Activated T-cell treated with anti-CD3 and anti-CD28 coated beads, Interleukin-2, amount 50 U/mL, for 72 hours (primary cell): ENCODE measurements at places on chromosomes 12 and 14.
A peak's percentile ranks its signal among the peaks of the same experiment; 100 is the strongest.

DNA sequence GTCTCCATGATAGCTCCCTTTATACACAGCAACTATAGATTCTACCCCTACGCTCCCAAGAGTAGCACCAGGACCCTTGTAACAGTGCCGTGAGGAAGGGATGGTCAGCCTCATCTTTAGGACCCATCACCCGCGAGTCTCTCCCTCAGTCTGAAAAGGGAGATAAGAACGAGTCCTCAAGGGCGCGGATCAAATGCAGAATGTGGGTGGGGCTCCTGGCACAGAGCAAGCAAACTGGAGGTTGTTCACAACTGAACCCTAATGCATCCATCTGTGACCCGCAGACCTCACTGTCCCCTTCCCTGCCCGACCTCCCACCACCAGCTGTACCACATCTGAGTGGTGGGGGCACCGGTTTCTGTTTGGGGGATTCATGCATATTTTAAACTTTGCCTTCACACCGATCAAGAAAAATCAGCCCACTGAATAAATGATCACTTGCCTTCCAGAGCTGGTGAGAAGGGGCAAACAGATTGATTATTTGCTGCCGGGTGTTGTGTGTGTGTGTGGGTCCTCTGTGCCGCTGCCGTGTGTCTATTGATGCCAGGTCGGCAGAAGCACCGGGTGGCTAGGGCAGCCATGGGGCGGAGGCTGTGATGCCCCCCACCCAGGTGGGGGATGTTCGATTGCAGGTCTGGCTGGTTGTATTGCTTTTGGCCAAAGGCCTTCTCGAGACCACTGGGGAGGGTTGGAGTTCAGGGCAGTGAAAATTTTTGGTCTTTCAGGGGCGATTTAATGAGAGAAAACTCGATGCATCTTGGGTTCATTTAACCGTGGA is 35.7 kb upstream of the BEGAIN start:
- DNase-seq: no peak

DNA sequence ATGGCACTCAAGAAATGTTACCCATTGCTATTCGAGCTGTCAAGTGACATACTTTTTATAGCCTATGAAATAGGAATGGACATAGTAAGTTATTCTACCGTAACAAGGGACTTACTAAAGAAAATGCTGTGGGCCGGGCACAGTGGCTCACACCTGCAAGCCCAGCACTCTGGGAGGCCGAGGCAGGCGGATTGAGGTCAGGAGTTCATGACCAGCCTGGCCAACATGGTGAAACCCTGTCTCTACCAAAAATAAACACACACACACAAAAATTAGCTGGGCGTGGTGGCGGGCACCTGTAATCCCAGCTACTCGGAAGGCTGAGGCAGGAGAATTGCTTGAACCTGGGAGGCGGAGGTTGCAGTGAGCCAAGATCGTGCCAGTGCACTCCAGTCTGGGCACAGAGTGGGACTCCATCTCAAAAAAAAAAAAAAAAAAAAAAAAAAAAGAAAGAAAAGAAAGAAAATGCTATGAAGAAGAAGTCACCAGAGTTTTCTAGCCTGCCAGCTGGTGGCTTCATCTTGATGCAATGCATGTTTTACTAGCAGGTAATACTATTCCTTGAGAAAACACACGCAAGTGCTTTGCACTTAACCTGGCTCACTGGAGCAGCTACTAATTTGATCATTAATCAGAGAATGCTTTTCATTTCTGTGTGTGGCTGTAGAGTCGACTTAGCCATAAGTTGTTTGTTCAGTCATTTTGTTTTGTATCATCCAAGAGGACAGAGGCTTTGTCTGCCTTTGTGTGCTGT is 166.7 kb upstream of the MYL2 start:
- DNase-seq: no peak

DNA sequence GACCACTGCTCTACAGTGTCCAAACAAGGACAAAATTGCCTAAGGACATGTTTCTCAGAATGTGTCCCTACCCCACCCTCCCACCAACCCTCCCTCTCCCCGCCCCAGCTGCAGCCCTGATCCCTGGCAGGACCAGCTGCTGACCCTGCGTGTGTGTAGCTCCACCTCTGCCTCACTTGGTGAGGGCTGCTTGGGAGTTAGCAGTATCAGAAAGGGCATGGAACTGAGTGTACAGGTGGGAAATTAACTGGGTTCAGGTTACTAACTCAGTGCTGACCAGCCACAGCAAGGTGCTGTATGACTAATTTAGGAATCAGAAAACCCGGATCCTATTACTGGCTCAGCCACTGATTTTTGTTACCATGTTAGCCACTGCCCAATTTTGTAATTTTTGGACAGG is 11.3 kb upstream of the PLEKHD1 start:
- DNase-seq: no peak

GRCh38 chr12:58443273-58443980 is 476.9 kb downstream of the LRIG3 start:
- DNase-seq: peak; percentile 16

GRCh38 chr14:31487886-31488285 is at the start of gene GPR33:
GPR33 (minus strand) TSS chr14:31488039; CDS start chr14:31483965, 4,074 bp downstream.
- DNase-seq: no peak

DNA sequence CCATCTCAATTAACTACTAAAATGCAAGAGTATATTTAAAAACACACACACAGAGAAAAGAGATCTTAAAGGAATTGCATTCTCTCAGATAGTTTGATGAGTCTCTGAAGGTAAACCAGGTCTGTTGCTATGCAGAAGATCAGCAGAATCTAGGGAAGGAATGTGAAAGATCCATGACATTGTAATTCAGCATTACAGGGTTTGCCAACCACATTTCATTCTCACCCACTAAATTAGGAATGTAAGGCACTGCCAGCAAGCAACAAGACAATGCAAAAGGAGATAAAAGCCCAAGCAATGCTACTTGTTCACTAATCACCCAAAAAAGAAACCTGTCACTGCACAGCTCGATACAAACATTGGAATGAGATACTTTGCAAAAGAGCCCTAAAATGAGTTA is 106.3 kb downstream of the LRIG3 start:
- no peak for DNase-seq

GRCh38 chr12:108717243-108717642 is 14.1 kb downstream of the CORO1C start:
- DNase-seq: no peak

DNA sequence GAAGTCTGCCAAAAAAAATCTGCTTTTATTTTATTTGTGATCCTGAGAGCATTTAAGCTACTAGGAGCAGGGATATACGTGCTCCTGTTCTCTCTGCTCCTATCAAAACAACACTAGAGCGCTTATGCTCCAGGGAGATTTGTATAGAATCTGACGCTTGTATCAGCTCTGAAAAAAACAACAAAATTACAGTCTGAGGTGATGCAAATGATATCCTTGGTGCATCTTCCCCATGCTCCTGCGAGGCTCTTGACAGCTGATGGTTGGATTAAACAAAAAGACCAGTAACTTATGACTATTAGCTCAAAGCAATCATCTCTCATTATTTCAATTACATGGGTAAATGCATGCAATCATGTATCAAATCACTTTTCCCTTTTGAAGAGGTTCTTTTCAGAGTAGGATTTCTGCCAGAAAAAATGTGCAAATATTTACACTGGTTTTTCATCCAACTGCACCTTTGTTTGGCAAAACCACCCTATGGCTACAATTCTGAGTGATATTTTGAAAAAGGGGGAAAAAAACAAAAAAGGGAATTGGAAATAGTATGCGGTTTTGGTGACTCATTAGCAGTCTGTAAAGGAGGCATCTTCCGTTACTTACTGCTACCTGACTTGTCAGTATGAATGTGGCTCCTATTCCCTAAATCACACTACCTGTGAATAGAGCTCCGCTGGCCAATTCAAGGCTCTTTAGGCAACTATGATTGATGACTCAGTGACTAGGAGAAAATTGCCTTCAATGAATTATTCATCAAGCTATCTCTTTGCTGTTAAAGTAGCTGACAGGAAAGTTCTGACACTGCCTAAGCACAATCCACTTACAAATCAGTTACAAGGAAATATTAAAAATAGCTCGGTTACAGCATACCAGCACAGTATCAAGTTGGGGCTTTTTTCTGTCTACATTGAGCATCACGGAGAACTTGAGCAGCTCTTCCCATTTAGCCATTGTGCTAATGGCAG is 450.0 kb downstream of the FOXG1 start:
- no peak for DNase-seq

DNA sequence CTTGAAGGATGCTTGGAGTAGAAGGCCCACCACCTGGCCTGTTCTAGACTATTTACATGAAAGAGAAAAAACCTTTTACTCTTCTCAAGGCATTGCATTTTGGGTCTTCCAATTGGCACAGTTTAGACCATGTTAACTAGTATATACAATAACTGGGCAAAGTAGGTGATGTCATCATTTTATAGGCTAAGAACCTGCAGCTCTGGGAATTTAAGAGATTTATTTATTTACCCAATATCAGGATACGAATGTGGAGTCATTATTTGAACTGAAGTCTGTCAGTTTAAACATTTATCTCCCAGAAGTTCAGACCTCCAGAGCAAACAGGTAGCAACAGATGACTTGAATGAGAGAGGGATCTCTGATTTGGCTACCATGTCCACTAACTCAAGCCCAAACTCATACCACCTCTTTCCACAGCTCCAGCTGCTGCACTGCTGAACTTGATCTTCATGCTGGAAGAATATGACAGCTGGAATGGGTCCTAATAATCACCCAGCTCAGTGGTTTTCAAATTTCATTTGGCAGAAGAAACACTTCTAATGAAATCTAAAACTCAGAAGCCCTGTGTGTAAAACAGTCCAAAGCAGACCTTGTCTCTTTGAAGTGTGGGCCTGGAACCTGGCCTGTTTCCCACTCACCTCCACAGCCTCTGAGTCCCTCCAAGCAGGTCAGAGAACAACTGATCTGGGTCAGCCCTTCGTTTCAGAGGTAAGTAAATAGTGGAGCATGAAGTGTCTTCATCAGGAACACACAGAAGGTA is 179.2 kb downstream of the EMP1 start:
- no peak for DNase-seq

DNA sequence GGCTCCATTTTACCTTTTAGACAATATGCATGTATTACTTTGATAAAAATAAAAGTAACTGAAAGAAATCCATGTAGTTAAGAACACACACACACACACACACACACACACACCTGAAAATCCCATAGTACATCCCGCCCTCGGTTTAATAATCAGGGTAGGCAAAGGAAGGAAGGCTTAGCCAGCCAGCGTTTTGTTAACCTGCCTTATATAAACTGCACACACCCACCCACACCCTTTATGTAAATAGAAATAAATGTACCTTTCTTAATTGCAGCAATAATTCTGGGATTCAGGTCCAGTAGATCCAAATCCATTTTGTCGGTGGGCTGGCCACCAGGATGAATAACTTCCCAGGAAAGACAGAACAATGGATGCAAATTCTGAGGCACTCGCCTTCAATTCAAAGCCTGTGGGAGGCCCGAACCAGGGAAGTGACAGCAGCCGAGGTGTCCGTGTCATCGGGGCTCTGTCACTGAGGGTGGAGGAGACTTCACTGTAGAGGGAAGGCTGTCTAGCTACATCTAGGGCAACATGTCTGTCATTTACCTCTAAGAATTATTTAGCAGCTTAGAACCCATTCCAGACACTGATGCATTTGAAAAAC is 4.4 kb downstream of the XRCC3 start:
- no peak for DNase-seq

GRCh38 chr12:90984114-90984513 is 20.7 kb downstream of the EPYC start:
- DNase-seq: no peak

DNA sequence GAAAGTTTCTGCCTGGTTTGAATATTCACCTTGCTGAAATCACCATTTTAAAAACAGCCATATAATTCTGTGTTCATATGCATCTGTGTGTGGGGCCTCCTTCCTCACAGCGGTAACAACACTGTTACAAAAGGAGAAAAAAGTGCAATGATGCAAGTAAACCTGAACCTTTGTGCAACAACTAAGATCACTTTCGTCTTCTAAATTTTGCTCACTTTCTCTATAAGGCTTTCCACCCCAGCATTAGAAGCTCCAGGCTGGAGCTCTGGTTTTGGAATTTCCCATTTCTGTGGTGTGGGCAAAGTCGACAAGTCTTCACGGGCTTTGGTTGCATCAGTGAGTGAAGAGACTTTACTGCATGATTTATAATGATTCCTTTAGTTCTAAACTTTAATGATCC is 18.4 kb downstream of the FGD6 start:
- DNase-seq: no peak

DNA sequence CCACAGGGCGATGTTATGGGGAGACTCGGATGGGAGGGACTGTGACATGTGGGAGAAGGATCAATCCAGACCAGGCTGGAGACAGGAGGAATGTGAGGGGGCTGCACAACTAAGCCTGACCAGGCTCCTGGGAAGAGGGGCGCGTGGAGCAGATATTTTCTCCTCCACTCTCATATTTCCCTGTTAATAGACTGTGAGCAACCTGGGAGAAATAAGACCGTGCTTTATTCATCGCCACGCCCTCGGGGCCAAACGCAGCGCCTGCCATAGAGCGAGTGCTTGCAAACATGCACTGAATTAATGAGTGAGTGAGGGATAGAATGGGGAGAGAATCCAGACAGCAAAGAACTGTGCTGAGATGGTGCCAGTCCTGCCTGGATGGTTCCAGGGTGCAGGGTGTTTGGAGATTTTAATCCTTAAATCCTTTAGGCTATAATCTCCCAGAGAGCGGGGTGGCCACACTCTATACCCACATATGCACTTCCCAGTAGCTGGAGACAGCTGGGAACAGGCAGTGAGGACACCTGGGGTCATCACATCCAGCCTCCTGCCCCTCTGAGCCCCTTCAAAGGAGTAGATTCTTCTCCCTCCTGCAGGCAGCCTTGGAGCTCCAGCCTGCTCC is 13.6 kb upstream of the FAIM2 start:
- DNase-seq: no peak

DNA sequence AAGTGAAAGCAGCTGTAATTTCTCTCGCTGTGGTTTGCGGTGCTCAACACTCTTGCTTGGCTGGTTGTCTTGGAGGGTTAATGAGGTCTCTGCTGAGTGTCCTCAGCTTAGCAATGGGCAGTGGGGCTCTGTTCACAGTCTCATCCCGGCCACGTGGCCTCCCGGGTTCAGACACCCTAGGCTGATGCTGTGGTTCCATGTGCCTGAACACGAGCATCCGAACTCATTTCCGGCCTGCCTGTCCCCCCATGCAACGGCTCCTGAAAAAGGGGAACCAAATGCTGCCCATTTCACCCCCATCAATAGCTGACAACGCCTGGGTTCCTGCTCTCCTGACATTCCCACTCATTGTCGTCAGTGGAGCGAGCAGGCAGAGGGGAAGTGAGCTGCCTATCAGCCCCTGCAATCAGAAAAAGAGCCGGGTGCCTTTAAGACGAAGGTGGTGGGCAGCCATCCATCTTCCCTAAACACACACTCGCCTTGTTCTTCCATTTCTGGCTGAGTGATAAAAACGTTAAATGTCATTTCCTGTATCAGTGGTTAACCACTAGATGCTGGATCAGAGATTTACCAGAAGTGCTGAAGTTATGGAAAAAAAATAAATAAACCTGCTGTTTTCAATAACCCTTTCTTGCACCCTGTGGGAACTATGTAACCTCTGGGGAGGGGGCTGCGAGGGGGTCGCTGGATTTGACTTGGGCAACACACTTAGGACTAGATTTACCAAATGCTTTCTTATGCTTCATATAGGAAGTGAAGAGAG is 60.3 kb upstream of the BCL2L14 start:
- DNase-seq: peak; percentile 84

GRCh38 chr14:50061664-50062437 is 54.5 kb downstream of the VCPKMT start:
- DNase-seq: peak; percentile 76
